Stimulated activated CD8-positive, alpha-beta memory T cell treated with anti-CD3 and anti-CD28 coated beads, Interleukin-2, amount 100 ng/mL, for 1 hour (primary cell): ENCODE measurements at places on chromosomes 13 and 19.

- DNase-seq, result no peak
These were observed 6.6 kb upstream of the WDFY2 start for GRCh38 chr13:51577690-51578089.

- no peak for DNase-seq
These were observed 1.4 kb downstream of the KCTD12 start for GRCh38 chr13:76884907-76885202.

- no peak for DNase-seq
These were observed 21.7 kb downstream of the CNFN start for GRCh38 chr19:42368360-42368759.

GRCh38 chr13:95298971-95299621 lies 2.2 kb downstream of the ABCC4 start:
- no peak for DNase-seq

GRCh38 chr13:27288392-27288791 lies 17.8 kb downstream of the RASL11A start:
- DNase-seq, result no peak

DNA sequence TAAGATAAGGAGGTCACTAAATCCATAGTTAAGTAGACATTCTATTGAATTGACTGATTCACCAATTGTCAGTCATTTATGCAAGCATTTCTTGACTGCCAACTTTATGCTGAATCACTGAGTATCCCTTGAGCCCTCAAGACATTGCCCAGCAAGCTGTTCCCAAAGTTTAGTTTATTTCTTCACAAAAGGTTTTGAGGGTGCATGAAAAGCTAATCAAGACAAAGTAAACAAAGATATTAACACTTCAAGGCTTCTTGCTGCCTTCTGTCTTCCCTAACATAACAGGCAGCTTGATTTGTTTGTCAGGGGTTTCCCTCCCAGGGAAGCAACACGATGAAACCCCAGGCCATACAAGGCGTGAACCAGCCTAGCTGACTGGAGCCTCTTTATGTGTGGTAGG lies 374.4 kb downstream of the SPRY2 start:
- DNase-seq, result no peak

- DNase-seq, result no peak
These were observed 7.6 kb upstream of the TSPAN16 start for GRCh38 chr19:11288349-11288748.

DNA sequence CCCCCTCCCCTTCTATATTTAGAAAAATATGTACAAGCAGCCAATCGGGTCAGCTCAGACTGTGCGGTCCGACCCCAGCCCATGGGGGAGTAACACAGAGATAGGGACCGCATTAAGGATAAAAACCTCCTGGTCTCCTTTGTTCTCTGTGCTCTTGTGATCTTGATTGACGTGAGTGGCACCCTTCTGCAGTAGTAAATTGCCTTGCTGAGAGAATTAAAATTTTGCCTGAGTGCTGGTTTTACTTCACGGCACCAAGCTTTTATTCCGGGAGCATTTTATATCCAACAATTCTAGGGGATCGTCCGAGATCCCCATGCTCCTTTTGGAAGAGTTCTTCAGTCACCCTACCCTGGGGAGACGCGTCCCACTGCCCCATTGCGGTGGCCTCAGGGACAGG lies 7.0 kb upstream of the ZNF69 start:
- no peak for DNase-seq

- no peak for DNase-seq
These were observed 27.4 kb upstream of the F7 start for GRCh38 chr13:113077953-113078901.

DNA sequence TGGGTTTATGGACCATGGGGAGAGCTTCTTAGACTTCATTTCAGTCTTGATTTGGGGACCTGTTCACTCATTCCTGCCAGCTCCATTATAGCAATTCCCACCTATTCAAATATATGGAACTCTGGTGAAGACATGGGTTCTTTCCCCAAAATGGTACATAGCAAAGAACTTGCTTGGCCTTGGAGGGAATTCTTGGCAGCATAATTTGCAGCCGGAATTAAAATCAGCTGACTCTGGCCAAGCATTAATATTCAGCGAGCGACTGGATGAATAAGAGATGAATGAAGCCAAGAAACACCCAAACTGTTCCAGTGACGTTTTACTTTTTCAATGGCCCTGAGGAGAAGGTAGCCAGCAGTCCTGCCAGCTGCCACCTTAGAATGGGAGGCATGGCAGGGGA lies 88.4 kb upstream of the SOX1 start:
- DNase-seq, result no peak

DNA sequence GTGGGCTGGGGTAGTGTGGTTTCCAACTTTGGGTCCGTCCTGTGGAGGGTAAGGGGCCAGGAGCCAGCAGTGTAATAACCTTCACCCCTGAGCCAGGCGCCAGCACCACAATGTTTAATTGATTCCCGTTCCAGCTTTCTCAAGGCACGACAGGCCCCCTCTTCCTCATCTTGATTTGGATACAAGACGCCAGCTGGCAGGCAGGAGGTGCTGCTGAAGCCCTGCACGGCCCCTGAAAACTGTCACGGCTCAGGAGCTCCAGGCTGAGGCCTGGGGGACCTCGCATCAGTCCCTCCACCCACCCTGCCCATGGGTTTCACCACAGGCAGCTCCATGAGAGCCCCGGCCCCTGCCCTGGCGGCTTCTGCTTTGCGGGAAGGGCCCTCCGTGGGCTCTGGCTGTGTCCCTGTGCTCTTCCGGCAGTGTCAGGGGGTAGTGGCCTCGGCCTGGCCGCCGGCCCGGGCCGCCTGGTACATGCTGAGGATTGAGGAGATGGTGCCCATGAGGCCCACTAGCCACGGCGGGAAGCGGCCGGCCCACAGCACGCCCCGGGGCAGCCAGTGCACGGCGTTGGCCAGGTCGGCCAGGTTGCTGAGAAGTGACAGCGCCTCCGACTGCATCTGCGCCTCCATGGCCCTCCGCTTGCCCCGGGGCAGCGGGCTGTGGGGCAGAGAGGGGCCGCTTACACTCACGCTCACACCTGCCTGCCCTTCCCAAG lies 11.9 kb downstream of the PEX11G start:
- no peak for DNase-seq

DNA sequence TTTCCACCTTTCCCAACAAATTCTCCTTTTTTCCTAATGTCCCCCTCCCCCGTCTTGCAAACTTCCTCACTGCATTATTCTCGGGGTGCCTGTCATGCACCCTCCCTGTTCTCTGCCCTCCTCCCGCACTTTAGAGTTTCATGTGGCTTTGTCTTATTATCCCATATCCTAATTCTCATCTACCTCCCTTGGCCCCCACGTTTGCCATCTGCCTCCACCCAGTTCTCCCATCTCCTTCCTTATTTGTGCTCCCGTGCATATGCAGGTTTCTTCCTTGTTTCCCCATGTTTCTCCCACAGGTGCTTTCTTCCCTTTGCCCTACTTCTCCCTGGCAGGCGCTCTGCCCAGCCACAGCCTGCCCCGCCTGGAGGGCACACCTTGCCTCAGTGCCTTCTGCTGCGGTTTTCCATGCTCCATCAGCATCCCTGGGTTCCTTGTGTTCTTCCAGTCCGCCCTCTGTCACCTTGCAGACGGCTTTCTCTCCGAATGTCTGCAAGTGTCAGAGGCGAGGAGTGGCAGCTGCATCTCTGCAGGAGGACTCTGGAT lies 1.5 kb downstream of the SPATA13 start:
- no peak for DNase-seq

GRCh38 chr19:50705422-50706019 lies 14.1 kb downstream of the SHANK1 start:
- DNase-seq, result no peak

DNA sequence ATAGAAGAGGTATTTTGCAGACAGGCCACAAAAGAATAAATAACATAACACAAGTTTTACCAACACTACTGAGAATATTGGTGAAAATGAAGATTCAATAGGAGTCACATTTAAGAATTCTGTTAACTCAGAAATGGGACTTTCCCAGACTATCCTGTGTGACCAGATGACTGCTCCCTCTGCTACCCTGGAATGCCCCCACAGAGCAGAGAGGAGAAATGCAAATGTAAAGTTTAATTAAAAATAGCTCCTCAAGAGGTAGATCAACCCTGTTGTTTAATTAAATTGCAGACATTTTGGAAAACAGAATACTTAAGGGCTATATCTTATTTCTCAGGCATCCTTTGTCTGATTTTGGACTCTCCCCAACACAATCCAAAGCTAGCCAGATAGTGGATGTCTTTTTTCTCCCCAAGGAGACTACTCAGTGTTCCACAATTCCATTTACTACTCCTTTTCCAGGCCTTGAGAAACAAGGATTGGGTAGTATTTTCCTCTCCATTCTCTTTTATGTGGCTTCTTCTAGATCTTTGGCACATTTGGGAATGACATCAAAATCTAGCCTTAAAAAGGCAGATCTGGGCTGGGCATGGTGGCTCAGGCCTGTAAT lies 104.7 kb upstream of the TSC22D1 start:
- DNase-seq, result no peak

DNA sequence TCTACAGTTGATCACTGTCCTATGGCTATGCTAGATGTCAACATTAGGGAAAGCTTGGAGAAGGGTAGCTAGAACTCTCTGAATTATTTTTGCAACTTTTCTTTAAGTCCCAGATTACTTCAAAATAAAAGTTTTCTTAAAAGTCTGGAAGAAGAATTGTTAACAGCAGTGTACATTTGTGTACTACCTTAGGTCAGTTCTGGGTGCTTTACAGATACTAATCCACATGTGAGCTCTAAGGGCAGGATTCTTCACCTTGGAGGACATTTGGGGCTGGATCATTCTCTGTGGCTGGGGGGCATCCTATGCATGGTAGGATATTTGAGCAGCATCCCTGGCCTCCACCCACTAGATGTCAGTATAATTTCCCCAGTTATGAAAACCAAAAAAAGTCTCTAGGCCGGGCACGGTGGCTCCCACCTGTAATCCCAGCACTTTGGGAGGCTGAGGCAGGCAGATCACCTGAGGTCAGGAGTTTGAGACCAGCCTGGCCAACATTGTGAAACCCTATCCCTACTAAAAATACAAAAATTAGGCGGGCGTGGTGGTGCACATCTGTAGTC lies 2.8 kb downstream of the BRME1 start:
- DNase-seq, result no peak
